ENCODE measurements at places on chromosomes 4 and X.

DNA sequence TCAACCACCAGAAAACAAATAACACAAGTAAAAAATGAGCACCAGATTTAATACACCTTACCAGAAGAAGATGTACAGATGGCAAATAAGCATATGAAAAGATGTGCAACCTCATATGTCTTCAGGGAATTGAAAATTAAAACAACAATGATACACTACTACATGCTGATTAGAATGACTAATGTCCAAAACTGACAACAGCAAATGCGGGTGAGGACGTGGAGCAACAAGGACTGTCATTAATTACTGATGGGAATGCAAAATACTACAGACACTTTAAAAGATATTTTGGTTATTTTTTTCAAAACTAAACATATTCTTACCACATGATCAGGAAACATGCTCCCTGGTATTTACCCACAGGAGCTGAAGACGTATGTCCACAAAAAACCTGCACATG is 140.3 kb downstream of the FRYL start:
- DNase-seq, result no peak

- DNase-seq, result no peak
Observed at GRCh38 chr4:85762529-85762871, 287.6 kb downstream of the ARHGAP24 start.

DNA sequence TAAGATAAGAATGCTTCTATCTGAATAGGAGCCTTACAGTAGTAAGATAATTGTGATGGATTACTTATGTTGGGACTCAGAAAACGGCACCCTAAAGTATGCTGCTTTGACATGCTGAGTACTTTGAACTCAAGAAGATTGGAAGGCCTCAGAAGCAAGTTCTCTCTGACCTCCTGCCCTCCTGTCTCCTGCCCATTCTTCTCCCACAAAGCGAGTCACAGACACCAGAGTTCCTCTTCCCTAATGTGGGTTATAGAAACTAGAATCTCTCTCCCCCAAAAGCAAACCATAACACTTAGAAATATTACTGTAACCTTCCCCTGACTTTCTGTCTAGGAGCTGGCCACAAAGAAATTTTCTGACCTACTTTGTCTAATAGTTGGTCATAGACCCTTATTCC is 76.5 kb downstream of the DDIT4L start:
- no peak for DNase-seq

- no peak for DNase-seq
Observed at GRCh38 chr4:20839957-20840356, 139.7 kb downstream of the PACRGL start.

- no peak for DNase-seq
Observed at GRCh38 chrX:130680164-130681035, 222.6 kb downstream of the ENOX2 start.

DNA sequence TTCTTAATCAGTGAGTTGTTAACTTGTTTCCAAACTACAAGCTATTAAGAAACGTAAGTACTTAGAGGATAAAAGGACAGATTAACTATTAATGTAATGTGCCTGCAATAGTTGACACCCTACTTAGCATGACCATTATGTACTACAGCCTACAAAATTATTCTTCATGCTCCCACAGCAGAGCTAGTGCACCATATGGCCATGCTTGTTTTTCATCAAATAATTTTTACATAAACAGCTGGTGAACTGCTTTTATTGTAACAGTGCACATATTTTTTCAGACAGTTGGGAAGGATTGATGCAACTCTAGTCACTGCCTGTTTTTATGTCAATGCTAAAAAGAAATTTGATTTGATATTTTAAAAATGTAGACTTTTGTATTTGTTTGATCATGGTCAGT is 10.2 kb upstream of the MAGEB10 start:
- DNase-seq, result no peak

DNA sequence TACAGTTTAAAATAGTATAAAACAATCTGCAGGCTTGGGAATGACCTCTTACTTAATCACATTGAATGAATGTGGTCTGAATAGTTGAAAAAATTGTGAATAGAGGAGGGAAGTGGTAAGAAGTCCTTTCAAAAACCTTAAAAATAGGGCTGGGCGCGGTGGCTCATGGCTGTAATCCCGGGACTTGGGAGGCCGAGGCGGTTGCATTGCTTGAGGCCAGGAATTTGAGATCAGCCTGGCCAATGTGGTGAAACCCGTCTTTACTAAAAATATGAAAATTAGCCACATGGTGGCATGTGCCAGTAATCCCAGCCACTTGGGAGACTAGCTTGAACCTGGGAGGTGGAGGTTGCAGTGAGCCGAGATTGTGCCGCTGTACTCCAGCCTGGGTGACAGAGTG is 36.5 kb downstream of the HERC3 start:
- DNase-seq, result no peak

DNA sequence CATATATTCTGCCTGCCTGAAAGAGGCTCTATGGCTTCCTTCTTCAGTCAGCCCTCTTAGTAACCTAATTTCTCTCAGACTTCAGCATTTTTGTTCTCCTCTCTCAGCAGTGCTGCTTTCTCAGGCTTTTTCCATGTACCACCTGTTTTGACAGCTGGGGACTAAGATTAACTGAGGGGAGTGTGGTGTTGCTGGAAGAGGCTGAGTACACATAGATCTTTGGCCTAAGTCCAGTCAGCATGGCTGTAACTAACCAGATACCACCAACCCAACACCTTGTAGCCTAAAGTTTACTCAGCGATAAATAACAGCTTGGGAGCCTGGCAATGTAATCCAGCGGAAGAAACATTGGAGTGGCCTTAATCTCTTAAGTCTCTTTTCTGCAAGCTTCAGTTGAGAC is 85.5 kb downstream of the RTL3 start:
- DNase-seq, result no peak

- DNase-seq, result no peak
Observed at GRCh38 chrX:150935467-150935866, 37.0 kb upstream of the CD99L2 start.

GRCh38 chr4:99208719-99209075 is 10.3 kb downstream of the ADH6 start:
- DNase-seq, result no peak

GRCh38 chr4:139528377-139529005 is 27.5 kb downstream of the SETD7 start:
- peak; percentile 60 for DNase-seq

DNA sequence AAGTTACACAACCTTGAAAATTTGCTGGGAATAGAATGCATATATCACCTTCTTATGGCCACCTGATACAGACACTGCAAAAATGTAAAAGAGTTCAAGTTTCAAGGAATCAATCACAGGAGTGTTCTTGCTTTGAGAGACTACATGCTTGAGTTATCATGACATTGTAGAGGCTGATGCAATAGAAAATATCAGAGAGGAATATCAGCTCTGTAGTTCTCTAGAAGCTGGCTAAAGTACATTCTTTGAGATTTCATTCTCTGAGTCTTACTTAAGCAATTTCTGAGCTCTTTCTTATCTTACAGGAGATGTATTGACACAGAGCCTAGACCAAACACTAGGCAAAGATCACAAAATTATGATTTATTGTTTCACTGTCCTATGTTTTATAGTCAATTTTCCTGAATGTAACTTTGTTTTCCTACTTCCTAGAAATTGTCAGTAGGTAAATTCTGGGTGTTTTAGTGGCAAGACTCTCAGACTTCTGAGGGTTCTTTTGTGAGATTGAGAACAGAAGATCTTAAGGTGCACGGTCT is 152.1 kb upstream of the HPGD start:
- no peak for DNase-seq

DNA sequence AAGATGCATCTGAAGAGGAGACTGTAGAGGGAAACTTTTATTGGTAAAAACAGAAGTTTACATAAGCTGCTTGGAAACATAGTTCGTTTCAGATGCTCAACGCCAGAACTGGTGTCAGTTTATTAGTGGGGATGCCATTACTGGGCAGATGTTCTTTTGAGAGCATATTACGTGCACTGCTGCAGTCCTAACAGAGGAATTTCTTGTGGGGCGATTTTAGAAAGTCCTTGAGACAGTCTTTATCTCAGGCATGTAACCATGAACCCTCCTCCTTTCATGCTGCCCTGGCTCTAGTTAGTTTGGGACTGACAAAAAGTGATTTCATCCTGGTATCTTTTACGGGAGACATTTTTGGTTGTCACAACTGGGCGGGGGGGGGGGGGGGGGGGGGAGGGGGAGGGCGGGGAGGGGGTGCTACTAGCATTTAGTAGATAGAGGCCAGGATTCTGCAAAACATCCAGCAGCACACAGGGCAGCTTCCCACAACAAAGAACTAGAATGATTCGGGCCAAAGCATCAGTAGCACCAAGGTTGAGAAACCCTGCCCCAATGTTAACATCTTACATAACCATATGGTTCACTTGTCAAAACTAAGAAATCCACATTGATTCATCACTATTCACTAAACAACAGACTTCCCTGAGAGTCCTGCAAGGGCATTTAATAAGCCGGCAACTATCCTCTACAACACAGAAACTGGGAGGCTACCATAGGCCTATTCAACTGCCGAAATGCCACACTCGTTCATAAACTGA is 118.6 kb upstream of the FTHL17 start:
- no peak for DNase-seq

GRCh38 chrX:13489454-13489853 is 79.9 kb upstream of the EGFL6 start:
- DNase-seq, result no peak

DNA sequence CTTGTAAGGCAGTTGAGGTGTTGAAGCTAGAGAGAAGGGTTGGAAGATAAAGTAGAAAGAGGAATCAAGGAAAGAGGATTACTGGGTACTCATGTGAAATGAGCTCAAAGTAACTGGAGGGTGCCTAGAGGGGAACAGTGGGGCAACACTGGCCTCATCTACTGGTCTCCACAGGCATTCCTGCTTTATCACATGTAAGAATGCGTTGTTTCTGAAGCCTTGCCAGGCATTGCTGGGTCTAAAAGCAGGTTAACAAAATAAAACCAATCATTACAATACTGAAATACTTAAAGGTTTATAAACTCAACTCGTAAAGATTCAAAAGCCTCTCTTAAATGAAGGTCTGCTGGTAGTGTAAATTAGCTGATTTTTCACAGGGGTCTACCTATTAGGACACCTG is 96.0 kb downstream of the FANCB start:
- DNase-seq, result no peak

DNA sequence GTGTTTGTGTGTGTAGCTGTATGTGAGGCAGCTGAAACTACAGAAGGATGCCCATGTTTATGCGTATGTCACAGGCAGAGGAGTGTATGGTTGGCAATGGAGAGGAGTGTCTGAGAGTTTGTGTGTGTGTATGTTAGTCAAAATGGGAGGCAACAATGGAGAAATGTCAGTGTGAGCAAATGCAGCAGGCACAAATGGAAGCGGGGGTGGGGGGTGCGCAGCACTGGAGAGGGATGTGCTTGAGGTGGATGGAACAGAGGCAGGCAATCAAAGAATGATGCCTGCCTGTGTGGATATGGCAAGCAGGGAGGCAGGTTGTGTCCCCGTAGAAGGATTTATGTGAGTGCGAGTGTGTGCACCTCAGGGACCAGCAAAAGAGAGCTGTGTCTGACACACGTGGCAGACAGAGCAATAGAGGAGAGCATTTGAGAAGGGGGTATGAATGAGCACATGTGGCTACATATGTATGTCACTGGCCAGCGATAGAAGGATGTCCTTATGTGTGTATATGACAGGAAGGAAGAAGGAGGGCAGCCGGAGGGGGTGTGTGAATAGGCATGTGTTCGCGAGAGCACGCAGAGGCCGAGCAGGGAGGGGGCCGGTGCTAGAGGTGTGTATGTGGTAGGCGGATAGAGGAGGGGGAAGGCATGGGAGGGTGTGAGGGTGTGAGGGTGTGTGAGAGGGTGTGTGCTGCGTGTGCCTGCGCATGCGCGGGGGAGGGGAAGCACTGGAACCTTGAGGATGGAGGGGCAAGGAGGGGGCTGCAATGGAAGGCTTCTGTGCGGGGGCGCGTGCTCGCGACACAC is 1.1 kb downstream of the PJA1 start:
- DNase-seq, result peak; percentile 53

DNA sequence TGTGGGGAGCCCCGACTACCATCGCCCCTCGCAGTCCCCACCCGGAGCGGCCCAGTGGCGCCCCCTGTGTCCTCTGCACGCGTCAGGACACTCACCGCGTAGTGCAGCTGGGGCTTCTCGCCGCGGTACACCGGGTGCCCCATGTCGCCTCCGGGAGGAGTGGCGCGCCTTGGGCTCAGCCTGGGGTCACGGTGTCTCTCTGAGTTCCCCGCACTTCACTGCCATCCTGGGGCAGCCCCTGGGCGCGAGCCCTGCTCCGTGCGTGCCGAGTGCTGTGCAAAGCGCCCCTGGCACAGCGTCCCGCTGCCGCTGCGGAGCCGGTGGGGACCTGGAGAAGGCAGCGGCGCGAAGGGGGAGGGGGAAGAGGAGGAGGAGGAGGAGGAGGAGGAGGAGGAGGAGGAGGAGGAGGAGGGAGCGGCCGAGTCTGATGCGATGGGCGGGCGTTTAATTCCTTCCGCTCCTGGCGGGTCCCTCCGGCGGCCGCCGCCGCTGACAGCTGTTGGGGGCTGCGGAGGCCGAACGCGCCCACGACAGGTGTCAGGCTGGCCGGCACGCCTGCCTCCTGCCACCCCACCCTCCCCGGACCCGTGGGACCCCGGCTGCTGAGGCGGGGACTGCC is 134.3 kb downstream of the AMELX start:
- DNase-seq, result peak; percentile 8

DNA sequence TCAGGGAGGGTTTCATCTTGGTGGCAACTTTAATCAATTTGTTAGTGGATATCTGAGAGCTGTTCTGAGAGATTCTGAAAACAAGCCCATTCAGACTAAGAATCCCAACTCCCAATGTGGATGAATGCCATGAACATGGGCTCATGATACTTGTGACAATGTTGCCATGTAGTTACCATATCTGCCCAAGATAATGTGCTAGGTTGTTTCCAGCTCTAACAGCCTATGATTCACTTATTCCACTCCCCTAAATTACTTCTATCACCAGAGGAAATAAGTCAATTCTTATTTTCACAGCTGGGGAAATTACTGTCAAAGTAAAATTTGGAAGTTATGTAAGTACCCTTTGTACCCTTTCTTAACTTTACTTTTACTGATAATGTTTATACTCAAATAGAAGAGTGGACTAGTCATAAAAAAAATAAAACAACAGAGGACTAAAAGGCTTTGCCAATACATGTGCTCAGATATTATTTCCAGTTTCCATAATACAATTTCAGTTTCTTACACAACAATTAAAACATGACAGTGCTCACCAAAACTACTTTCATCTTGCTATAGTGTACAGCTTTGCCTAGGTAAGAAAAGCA is 1101.7 kb upstream of the INTU start:
- no peak for DNase-seq
